ENCODE measurements at places on chromosomes 2 and 18.

- peak; percentile 52 for DNase-seq
These were observed 18.4 kb downstream of the SH2D6 start for GRCh38 chr2:85436836-85437487.

DNA sequence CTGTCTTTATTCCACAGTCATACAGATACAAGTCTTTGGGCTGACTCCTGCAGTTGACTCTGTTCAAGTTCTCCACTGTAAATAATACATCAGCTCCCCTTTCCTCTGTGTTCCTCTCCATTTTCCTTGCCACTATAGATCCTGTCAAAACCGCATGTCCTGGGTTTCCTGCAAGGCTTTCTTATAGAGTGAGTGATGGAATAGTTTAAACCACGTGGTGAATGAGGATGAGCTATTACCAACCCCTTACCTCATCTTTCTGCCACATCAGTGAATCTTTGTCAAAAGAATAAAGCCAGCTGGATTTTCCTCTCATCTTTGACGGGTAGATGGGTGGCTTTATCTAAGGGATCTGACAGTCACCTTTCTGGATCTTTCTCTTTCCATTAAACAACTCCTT is 3.9 kb upstream of the GALNT14 start:
- no peak for DNase-seq

DNA sequence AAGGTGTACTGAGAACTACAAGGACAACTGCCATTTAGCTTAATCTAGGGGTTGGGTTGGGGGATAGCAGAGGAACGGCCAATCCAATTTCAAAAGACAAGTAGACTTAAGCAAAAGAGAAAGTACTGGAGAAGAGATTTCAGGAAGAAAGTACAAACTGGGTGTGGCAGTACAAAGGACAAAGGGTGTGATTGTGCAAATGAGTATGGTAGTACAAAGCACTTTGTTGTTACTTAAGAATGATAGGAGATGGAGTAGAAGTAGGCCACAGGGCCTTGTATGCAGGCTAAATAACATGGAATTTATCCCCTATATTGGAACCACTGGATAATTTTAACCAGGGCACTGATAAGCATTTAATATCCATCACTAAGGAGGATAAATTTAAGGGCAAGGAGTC is 4.7 kb upstream of the ORC2 start:
- no peak for DNase-seq

- no peak for DNase-seq
These were observed 99.4 kb upstream of the STPG4 start for GRCh38 chr2:47254464-47254863.

DNA sequence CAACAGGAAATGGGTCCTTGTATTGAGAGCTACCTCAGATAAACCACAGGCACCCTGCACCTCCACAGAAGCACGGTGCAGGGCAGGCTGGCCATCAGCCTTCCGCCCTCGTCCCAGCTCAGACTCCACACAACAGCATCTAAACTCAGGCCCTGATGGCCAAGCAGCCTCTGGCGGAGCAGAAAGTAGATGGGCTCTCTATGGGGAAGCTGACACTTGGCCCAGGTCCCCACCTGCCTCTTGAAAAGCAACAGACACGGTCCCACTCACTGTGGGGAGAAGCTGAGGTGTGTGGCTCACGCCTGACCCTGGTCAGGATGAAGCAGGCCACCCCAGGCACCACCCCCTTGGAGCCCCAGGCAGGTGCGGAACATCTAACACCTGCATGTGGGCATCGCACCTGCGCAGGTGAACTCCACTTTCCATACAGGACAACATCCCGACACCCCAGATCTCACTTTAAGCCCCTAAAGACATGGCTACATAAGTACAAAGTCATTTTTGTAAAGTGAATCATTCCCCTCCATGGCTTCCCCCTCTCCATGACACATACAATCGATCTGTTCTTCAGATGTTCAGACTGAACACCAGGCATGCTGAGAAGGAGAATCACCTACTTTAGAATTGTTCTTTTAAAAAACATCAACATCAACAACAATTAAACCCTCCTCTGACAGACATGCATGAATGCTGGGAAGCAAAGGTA is 208.4 kb downstream of the ZBTB7C start:
- DNase-seq: no peak

DNA sequence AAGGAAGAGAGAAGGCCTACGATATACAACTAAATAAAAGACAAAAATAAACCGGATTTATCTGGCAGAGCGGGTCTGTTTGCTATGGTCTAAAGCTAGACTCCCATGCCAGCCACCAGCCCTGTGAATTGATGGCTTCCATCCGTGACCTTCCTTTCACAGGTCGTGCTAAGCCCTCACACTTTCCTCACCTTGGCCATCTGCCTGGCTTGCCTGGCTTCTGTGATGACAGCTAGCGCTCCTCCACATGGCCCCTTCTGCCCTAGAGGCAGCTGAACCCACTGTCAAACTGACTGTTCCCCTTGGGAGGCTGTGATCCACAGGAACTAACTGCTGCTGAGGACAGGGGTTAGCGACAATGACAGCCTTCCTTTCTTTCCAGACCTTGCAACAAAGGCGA is 32.5 kb downstream of the GAREM1 start:
- no peak for DNase-seq

- DNase-seq: no peak
These were observed 102.7 kb downstream of the MYO1B start for GRCh38 chr2:191347881-191348280.

- no peak for DNase-seq
These were observed 78.6 kb downstream of the ASB1 start for GRCh38 chr2:238505119-238505891.

All from nucleus accumbens (tissue), 56 donors.